HS-27A (cell line): ENCODE measurements at places on chromosomes 3 and 15.

DNA sequence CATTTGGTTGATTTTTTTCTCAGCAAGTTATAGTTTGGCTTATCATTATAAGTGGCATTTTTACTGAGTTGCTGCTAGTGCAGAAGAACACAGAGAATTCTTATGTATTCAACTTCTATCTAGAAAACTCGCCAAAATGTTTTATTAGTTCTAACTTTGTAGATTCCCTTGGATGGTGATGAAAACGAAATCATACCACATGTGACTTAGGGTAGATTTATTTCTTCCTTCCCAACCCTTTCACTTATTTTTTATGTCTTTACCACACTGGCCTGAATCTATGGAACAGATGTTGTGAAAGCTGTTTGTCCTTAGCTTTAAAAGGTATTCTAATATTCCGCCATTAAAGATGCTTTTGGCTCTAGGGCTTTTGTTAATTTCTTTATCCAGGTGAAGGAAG lies 503.3 kb upstream of the CFAP20DC start:
- no peak for DNase-seq

DNA sequence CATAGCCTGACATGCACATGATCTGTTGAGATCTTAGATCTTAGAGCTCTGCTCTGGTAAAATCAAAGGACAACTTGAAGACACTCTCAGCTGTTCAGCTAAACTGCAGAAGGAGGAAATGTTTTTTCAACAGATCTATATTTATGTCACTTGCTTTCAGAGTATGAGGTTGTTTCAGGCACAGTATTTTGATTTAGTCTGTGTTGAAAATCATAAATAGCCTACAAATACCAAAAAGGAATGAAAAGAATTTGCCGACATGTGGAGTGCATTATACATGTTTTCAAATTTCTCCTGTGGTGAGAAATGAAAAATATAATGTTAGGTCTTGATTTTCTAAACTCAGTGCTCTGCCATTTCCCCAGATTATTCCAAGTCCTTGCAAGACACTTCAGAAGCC lies 1118.4 kb downstream of the TBL1XR1 start:
- DNase-seq: no peak

DNA sequence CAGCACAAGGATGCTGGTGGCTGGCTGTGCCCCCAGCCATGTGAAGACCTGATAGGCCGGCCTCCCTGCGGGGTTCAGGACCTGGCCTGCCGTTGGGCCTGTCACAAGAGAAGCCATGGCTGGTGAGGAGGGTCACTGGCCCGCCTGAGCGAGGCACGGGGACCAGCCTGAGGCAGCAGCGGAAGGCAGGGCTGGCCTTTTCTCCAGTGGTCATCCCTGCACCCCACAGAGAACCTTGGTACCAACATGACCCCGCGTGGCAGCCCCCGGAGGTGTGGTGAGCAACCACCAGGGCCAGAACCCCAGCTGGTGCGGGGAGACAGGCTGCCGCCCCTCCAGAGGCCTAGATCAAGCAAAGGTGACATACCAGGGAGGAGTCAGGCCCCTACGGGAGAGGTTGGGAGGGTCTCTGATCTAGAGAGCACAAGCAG lies 134.1 kb upstream of the MEF2A start:
- no peak for DNase-seq

DNA sequence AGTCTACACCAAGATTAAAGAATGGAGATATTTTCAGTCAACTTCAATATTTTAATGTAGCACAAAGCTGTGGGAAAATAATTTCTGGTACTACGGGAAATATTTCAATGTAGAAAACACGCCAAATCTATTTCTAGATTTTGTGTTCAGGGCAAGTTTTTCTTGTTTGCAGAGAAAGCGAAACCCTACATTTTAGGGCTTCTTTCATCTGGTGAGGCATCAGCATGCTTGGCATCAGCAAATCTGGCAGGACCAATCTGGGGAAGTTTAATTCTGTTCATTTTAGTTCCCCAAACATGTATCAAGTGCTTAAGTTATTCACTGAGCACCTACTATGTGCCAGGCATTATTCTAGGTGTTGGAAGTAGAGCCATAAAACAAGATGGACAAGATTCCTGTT lies 30.3 kb downstream of the CLRN1 start:
- DNase-seq: no peak

- no peak for DNase-seq
Measured at GRCh38 chr15:43977072-43977884, 150.5 kb downstream of the WDR76 start.

GRCh38 chr3:176167272-176167671 lies 1030.0 kb downstream of the TBL1XR1 start:
- no peak for DNase-seq
